Activated T-helper 1 cell treated with anti-CD3 and anti-CD28 coated beads, Interleukin-2, amount 50 U/mL, for 16 hours (primary cell): ENCODE measurements at places on chromosomes 13 and 19.

- no peak for DNase-seq
These were observed 12.3 kb downstream of the RBM26 start for GRCh38 chr13:79393564-79394249.

GRCh38 chr19:14048443-14049153 lies 13.3 kb downstream of the PALM3 start:
- peak; percentile 56 for DNase-seq

DNA sequence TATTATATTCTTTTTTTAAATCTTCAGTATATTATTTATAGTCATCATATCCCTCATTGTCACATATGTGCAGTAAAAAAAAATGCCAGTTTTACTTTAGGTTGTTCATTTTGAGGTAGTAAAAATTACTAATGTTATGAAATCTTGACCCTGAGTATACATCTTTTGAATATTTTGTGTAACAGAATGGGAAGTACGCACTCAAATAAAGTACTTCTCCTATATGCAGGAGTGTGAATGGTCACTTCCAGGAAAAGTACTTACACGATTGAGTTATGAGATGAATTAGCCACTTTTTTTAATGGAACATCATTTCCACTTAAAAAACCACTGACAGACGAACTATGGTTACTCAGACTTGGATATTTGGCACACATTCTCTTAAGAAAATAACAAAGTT lies 58.5 kb downstream of the C13orf42 start:
- no peak for DNase-seq

DNA sequence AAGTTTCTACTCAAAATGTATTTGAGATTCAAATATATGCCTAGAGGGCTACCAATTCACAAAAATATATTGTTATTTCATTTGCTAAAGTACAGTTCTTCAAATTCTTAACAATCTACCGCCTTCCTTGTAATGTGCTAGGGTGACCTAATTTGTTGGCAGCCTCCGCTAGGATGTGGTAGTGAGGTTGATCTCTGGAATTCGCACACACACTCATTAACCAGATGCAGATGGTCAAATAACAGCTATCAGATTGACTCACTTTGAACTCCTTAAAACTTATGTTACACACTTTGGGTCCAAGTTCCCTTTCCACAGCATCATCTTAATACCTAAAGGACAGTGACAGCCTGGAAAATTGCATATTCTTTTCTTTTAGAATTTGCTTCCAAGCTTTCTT lies 367.3 kb downstream of the DCT start:
- no peak for DNase-seq

- no peak for DNase-seq
These were observed 33.1 kb downstream of the ITM2B start for GRCh38 chr13:48266150-48266549.

DNA sequence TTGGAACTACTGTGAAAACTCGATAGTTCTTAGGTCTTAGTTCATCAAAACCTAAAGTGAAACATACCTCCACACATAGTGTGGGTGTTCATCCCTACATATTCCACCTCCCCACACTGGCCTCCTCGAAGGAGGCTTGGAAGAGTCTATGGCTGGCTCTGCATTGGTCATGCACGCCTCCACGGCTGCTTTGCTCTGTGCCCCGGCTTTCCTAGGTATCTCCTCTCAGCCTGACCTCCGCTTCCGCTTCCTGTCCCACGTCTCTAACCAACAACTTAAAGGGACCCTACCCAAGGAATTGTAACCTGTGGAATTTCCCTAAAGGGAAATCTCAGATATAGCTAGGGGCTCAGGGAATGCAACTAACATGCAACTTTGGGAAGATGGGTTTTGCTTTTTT lies 79.7 kb upstream of the MBNL2 start:
- DNase-seq: no peak

- no peak for DNase-seq
These were observed 28.6 kb upstream of the NANOS3 start for GRCh38 chr19:13848340-13848677.
